T-helper 9 cell (primary cell): ENCODE measurements at places on chromosomes 1 and 21.

- DNase-seq: no peak
These were observed 9.4 kb downstream of the C1orf116 start for GRCh38 chr1:207022996-207023679.

DNA sequence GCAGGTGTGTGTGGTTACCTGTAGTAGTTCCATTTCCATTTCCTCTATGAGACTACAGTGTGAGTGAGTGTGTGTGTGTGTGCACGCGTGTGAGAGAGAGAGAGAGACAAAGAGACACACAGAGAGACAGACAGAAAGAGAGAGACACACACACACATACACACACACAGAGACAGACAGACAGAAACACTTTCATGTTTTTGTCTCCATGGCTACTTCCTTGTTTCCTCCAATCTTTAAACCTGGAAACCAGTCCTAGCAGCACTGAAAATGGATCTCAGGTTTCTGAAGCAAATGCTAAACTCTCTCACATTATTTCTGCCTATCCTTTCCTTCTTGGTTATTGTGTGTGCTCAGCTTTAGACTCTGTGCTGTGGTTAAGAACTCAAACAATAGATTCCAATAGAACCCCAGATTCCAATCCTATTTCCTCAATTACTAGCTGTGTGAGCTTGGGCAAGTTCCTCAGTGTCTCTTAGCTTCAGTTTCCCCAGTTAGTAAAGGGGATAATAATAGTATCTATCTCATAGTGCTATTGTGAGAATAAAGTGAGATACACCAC lies 22.4 kb upstream of the ABCD3 start:
- no peak for DNase-seq

GRCh38 chr1:183996396-183996795 lies 41.1 kb downstream of the COLGALT2 start:
- no peak for DNase-seq

DNA sequence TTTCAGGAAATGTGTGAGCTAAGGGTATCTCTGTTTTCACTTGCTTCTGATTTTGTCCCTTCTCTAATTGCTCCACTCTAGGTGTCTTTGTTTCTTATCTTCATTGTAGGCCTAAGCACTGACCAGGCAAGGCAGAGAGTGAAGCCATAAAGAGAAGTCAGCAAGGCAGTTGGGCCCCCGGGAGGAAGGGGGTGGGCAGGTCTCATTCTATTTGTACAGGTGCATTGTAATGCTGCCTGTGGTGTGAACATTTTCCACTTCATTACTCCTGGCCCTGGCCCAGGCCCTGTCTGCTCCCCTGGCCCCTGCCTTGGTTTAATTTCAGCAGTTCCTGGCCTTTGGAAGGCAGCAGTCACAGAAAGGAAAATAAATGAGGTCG lies 86.4 kb upstream of the JUN start:
- DNase-seq: no peak

GRCh38 chr21:14538483-14538882 lies 7.6 kb downstream of the SAMSN1 start:
- no peak for DNase-seq

DNA sequence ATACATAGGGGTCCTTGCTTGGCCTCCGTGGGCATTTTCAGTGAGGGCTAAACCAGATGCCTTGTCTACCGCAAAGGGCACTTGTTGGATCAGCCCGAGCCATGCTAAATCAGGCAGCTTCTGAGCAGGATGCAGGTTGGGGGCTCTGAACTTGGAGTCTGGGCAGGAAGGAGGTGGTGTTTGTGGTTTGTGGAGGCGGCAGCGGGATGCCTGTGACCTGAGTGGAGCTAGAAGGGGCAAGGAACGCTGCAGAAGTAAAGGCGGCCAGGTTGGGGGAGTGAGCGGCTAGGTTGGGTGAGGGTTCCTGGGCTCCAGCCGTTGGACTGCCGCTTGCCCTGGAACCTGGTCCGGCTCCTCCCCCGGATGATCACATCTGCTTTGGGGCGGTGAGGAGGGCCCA lies 183.9 kb downstream of the CAMTA1 start:
- no peak for DNase-seq
